ENCODE measurements at places on chromosomes 1 and 21.

GRCh38 chr1:206040328-206040727, 12.6 kb upstream of the RHEX start:
- DNase-seq: no peak

GRCh38 chr1:45493116-45493697, 2.2 kb upstream of the TESK2 start:
- DNase-seq: peak; percentile 64

DNA sequence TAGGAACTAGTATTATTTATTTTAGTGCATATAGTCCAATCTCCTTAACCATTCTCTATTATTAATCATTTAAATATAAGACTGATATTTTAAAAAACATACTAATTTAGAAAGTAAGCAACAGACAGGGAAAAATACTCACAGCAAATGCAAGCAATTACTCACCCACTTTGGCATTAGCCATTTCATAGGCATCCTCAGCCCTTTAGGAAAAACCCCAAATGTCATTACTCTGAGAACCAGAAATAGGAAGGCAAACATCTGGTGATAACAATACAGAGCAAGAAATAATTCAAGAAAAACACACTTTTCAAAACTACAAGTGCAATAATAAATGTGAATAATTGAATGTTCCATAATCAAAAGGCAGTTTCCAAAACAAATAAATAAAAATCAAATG, 545.1 kb downstream of the PLPP3 start:
- DNase-seq: no peak

GRCh38 chr1:199720496-199720895, 307.0 kb upstream of the NR5A2 start:
- DNase-seq: no peak

GRCh38 chr1:192552760-192553191, 22.8 kb upstream of the RGS1 start:
- DNase-seq: no peak

DNA sequence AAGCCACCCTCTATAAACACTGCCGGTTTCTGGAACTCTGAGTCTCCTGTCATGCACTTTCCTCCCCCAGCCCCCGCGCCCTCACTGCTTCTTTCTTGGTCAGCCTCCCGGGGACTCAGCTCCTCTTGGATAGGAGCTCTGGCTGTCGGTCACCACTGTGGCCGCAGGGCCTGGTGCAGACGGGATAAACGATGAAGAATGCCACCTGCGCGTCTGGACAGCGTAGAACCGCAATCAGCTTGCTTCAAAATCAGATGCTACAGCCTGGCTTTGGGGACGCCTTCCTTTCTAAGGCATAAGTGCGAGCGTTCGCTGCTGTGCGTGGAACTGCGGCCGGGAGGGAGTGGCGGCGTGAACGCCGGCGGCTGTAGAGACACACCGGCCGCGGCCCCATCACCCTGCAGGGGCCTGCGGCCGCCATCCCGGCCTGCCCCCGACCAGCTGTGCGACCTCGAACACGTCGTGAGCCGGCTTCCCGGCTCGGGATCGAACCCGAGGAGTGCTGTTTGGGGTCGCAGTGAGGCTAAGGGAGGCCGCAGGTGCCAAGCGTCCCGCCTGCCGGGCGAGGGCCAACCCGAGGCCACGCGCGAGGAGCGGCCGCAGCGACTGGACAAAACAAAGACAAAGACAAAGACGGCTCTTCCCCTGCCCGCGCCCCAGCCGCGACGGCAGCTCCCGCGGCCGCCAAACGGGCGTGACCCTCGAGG, 688 bp downstream of the PTTG1IP start:
- DNase-seq: peak; percentile 39

DNA sequence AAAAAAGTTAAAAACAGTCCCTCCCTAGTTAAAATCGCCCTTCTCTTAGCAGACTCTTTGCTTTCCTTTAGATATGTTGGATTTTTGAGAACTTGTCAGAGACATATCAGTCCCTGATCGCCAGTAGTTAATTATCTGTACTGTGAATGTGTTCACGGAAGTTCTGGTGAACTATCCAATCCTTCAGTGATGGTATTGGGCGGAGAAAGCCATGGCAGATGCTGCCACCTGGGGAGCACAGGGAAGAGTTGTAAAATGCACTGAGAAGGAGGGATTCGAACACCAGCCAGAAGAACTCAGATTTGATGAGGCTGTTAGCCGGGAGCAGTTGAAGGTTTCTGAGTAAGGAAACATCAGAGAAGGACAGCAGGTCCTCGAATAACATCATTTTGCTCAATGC, 17.5 kb upstream of the KIF14 start:
- DNase-seq: no peak

DNA sequence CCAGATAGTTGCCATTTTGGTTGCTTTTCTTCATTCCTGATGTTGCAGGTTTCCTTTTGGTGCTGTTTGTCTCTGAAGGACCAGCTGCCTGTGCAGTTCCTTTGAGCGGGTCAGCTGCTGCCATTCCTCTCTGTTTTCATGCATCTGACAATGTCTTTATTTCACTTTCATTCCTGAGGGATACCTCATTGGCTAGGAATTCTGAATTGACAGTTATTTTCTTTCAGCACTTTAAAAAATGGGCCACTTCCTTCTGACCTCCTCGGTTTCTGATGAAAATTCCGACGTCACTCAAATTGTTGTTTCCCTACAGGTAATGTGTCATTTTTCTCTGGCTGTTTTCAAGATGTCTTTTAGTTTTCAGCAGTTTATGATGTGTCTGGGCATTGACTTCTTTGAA, 24.8 kb downstream of the CCSAP start:
- no peak for DNase-seq

- no peak for DNase-seq
These were observed 321.8 kb downstream of the ZP4 start for GRCh38 chr1:237568955-237569354.

DNA sequence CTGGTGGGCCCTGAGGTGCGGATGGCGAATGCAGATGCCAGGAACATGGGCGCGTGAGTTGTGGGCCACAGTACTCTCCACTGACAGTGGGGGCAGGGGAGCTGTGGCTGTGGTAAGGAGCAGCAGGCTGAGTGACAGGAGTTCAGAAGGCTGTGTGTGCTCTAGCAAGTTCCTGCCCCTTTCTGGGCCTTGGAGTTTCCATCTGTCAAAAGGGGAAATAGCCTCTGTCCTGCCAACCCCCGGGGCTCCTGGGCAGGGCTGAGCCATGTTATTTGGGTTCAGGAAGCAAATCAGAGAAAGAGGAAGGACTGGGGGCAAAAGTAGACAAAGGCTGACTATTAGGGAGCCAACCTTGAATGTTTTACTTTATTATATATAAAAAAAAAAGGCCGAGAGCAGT, 19.5 kb upstream of the MFN2 start:
- DNase-seq: no peak

- no peak for DNase-seq
These were observed 11.1 kb downstream of the PRXL2B start for GRCh38 chr1:2597441-2598328.

DNA sequence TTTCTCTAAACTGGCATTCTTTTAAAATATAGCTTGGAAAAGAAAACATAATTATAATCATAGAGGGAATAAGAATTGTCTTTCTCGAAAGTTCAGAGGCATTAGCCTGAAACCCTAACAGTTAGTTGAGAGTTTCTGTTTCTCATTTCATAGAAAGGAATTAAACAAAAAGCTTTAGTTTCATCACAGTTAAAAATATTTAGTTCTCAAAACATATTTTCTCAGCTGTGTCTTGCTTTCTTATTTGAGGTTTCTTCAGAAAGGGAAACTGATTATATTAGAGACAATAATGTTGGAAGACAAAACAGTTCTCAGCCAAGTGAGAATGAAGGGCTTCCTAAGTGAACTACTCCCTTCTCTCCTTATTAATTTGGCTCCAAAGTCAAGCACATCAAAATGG, 75.4 kb upstream of the C1orf105 start:
- no peak for DNase-seq

- DNase-seq: no peak
These were observed 888 bp upstream of the COL18A1 start for GRCh38 chr21:45403825-45404729.

DNA sequence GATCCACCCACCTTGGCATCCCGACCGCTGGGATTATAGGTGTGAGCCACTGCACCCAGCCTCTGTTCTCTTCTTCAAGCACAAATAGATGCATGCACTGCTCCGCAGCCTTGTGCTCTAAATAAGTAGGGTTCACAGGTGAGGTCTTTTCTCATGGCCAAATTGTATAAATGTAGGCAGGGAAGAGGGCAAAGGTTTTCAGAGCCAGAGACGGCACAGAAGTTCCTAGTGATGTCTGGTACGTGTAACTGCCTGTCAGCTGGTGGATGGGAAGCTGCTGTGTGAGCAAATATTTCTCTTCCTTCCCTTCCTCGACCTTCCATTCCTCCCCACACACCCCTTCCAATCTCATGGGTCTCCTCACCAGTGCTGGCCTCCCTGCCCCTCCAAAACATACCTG, 70.8 kb upstream of the FAM20B start:
- DNase-seq: no peak

DNA sequence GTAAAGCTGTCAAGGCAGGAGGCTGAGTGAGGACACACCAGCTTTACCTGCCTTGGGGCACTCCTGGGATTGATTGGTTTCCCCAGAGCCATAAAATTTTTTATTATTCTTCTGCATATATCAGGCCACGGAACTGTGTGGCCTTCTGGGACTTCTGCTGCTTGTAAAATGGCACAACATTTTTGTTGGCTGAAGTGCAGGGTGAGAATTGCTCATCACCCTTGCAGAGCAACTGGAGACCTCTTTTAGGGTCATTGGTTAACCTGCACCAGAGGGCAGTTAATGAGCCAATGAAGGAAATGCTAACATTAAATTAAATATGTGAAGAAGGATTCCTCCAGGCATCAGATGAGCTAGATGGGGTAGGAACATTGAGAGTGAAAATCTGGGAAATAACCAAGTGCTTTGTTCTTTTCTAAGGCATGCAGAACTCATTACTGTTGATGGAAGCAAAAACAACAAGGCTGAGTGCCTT, 87.7 kb downstream of the LTN1 start:
- no peak for DNase-seq

- DNase-seq: no peak
These were observed 16.9 kb upstream of the SLC6A17 start for GRCh38 chr1:110133436-110133835.

DNA sequence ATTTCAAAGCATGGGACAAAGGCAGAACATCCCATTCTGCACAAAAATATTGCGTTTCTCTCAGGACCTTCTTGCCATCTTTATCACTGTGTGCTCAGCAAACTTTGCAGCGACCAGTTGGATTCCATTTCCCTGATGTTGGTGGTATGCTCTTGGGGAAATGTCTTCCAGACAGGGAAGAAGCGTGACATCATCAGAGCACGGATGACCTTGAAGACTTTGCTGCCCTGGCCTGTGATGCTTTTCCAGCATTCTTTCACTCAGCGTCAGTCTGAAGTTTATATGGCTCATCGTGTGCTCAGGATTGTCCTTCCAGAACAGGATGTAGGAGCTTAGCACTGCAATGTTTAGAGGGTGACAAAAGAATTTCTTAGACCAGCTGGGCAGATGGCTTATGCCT, 131.4 kb upstream of the F3 start:
- no peak for DNase-seq

DNA sequence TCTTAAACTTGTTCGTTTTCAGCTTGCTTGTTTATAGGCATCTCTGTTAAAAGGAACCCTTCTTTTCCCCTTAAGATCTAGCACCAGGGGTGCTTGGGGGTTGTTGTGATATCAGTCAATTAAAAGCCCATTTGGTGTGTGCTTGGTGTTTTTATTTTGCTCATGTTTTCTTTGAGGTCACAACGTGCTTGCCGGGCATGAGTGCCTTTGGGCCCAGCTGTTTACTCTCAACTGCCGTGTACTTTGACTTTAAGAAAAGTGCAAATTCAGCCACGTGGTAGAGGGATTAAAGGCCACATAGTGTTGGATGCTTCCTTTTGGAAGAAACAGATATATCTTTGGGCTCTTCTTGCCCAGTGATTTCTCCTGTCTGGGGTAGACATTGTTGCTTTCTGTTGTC, 10.5 kb downstream of the ARID1A start:
- no peak for DNase-seq

DNA sequence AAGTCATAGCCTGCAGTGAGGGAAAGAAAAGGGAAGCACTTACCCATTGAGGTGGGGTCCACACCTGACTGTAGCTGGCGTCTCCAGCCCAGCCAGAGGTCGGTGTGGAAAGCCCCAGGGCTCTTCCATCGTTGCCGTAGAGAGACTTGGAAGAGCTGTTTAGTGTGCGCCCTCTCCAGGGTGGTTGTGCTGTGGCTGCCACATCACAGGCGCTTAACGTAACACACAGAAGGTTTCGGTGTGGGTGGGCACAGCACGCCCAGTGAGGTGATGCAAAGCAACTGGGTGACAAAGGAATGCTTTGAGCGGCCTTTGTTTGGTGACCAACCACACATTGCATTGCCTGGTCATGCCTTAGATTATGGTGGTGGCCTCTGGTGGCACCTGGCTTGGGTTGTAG, 36.8 kb upstream of the KIF1B start:
- DNase-seq: no peak

DNA sequence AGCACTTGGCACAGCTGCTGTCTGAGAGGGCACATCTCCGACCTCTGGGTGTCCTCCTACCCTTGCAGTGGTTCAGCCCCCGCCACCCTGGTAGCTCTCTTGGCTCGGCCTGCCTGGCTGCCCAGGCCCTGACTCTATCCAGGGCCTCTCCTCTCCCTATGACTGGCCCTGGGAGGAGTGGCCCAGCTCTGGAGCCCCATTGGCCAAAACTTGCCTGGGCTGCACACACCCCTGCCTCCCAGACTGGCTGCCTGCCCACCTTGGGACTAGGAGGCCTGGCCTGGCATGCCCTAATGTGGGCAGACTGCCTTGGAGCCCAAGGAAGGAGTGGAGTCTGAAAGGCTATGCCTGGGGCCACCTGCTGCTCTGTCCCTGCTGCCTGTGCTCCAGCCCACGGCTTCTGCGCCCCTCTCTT, 33.6 kb downstream of the ACOT11 start:
- no peak for DNase-seq

DNA sequence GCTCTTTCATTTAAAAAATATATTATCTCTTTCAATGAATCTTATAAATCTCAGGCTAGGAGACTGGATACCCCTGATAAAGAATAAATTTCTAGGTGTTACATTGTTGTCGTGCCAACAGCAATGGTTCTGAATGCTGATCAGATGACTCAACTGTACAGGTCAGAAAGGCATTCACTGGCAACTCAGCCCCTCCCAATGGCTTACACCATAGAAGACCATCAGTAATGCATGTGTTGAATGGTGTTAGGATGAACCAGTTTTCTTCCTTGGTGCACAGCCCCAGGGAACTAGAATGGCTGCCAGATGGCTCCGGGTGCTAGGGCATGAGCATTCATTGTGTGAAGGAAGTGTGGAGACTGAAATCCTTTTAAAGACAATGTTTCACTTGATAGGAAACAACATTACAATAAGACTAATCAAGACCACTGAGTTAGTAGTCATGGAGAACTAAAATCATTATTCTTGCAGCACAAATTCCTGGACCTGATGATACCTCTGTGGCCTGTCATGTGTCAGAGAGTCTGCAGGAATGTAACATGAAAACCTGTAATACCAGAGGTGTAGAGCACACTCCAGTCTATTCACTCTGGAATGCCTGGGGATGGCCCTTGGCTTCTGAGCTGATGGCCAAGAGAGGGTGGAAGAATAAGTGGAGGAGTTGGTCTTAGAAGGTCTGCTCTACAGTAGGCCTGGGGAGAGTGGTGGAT, 187.7 kb upstream of the LMO4 start:
- no peak for DNase-seq

GRCh38 chr1:45796946-45797345, 6.5 kb upstream of the MAST2 start:
- no peak for DNase-seq

GRCh38 chr21:31604591-31605190, 54.8 kb upstream of the SOD1 start:
- DNase-seq: peak; percentile 79

- no peak for DNase-seq
These were observed 124.8 kb downstream of the DISC1 start for GRCh38 chr1:231751415-231751814.

All from stimulated activated CD4-positive, alpha-beta T cell treated with anti-CD3 and anti-CD28 coated beads, Interleukin-2, amount 100 ng/mL, for 24 hours (primary cell).